ENCODE measurements at places on chromosomes 13 and 19. TPM values are rescaled to one million over a fixed set of nuclear protein-coding genes. Genes with fewer than 3 reads are reported as not detected.

- no peaks in the 10 kb centered on the region for H3K36me3 ChIP-seq
- H3K4me3 ChIP-seq, result no peak overlapping the region
- no peak for DNase-seq
- no peaks in the 10 kb centered on the region for H3K27me3 ChIP-seq
- H3K4me1 ChIP-seq, result no peaks in the 10 kb centered on the region
These were observed 63.5 kb downstream of the TUBA3C start for GRCh38 chr13:19117913-19118739.

- no peaks in the 10 kb centered on the region for H3K27me3 ChIP-seq
- DNase-seq, result no peak
- no peaks in the 10 kb centered on the region for H3K36me3 ChIP-seq
- H3K4me3 ChIP-seq, result no peak overlapping the region
- peaks cover 8% of the 10 kb centered on the region for H3K4me1 ChIP-seq
These were observed 86.5 kb downstream of the KCTD12 start for GRCh38 chr13:76799696-76800095.

GRCh38 chr19:46786236-46787039 is 2.0 kb downstream of the SLC1A5 start:
- peaks cover 14% of the 10 kb centered on the region for H3K4me1 ChIP-seq
- peak; percentile 40 for DNase-seq
- peak overlapping the region; percentile 67 for H3K27ac ChIP-seq
- H3K36me3 ChIP-seq, result no peaks in the 10 kb centered on the region
- peaks cover 23% of the 10 kb centered on the region for H3K27me3 ChIP-seq
- peak overlapping the region; percentile 64 for H3K4me3 ChIP-seq

GRCh38 chr19:34321735-34322134 is 43.3 kb upstream of the GPI start:
- no peak overlapping the region for H3K27ac ChIP-seq
- H3K4me1 ChIP-seq, result peaks cover 37% of the 10 kb centered on the region
- H3K27me3 ChIP-seq, result no peaks in the 10 kb centered on the region
- H3K4me3 ChIP-seq, result no peak overlapping the region
- peaks cover 38% of the 10 kb centered on the region for H3K36me3 ChIP-seq

DNA sequence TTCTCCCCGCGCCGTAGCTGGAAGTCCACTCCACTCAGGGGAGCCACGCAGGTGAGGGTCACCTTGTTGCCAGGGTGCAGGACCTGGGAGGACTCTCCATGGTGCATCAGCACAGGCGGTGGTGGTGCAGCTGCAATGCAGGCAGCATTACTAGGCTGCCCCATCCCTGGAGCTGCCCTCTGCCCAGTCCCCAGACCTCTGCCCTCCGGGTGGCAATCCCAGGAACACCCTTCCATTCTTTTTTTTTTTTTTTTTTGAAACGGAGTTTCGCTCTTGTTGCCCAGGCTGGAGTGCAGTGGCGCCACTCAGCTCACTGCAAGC is 1.8 kb downstream of the A1BG start:
- no peaks in the 10 kb centered on the region for H3K36me3 ChIP-seq
- no peak for DNase-seq
- H3K27me3 ChIP-seq, result peaks cover 39% of the 10 kb centered on the region
- no peaks in the 10 kb centered on the region for H3K4me1 ChIP-seq
- no peak overlapping the region for H3K4me3 ChIP-seq

GRCh38 chr13:114161644-114162532 is 17.2 kb upstream of the CFAP97D2 start:
- peaks cover 5% of the 10 kb centered on the region for H3K27me3 ChIP-seq
- H3K36me3 ChIP-seq, result no peaks in the 10 kb centered on the region
- H3K27ac ChIP-seq, result no peak overlapping the region
- no peak overlapping the region for H3K4me3 ChIP-seq
- DNase-seq, result peak; percentile 30
- H3K4me1 ChIP-seq, result peaks cover 8% of the 10 kb centered on the region

DNA sequence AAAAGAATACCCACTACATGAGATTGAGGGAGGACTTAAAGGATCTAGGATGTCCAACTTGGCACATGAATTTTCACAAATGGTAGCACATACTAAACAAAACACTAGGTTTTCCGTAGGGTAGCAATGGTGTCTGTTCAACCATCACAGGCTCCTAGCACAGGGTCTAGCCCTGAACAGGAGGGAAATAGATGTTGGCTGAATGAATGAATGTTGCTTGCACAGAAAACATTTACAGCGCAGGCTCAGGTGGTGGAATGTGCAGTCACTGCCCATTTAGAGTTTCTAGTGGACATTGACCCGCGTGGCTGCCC is 1.9 kb upstream of the MYCBP2 start:
- no peaks in the 10 kb centered on the region for H3K27me3 ChIP-seq
- H3K27ac ChIP-seq, result peak overlapping the region; percentile 95
- H3K36me3 ChIP-seq, result no peaks in the 10 kb centered on the region
- peaks cover 35% of the 10 kb centered on the region for H3K4me1 ChIP-seq
- H3K4me3 ChIP-seq, result peak overlapping the region; percentile 100
- no peak for DNase-seq

- H3K27me3 ChIP-seq, result no peaks in the 10 kb centered on the region
- no peaks in the 10 kb centered on the region for H3K36me3 ChIP-seq
- H3K4me3 ChIP-seq, result no peak overlapping the region
- H3K4me1 ChIP-seq, result no peaks in the 10 kb centered on the region
- H3K27ac ChIP-seq, result no peak overlapping the region
These were observed 4.0 kb downstream of the POSTN start for GRCh38 chr13:37594550-37594949.

DNA sequence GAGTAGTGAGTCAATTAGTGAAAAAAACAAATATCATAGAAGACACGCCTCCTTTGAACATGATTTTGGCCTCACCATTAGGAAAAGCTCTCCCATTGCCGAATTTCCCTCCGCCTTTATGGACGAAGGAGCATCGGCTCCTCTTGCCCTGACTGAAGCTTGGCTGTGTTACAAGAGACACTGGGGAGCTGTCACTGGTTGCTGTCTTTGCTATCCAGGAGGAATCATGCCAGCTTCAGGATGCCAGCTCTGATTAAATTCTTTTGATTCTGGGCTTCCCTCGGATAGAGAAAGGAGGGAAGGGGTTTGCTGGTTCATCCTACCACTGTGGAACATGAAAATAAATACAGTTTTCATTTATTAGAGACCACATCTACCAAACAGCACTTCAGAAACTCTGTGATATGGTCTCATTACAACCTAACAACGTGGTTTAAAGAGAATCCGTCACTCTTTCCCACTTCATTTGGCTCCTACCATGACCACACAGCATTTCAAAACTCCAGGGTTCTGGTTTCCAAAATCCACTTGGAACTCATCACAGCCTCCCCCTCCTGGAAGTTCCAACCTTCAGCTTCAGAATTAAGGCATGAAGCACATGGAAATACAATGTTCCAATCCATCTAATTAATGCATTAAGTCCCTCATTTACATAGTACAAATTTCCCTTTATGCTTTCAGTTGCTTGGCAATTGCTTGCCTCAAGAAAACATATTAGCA is 446.0 kb downstream of the EFNB2 start:
- H3K4me1 ChIP-seq, result no peaks in the 10 kb centered on the region
- no peak overlapping the region for H3K4me3 ChIP-seq
- no peak overlapping the region for H3K27ac ChIP-seq

- no peak overlapping the region for H3K27ac ChIP-seq
- H3K4me3 ChIP-seq, result no peak overlapping the region
- no peaks in the 10 kb centered on the region for H3K4me1 ChIP-seq
- DNase-seq, result no peak
- no peaks in the 10 kb centered on the region for H3K27me3 ChIP-seq
These were observed 3.7 kb upstream of the CSNK1A1L start for GRCh38 chr13:37109051-37109678.

DNA sequence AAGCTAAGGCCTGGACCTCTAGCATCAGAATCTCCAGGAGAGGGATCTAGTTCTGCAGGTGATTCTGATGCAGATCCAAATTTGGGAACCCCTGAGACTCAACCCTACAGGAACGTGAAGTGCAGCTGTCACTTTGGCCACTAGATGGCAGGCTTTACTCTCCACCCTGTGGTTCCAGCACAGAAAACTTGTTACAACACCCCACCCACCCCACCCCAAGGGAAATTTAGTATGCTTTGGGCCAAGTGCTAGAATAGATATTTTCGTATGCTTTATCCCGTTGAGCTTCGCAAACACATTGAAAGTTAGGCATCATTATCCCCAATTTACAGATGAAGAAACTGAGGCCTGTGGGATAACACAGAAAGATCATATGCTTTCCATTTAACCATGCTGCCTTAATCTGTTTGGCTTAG is 232.0 kb downstream of the B3GLCT start:
- H3K27ac ChIP-seq, result no peak overlapping the region
- DNase-seq, result no peak
- H3K4me1 ChIP-seq, result no peaks in the 10 kb centered on the region
- no peak overlapping the region for H3K4me3 ChIP-seq
- no peaks in the 10 kb centered on the region for H3K27me3 ChIP-seq
- no peaks in the 10 kb centered on the region for H3K36me3 ChIP-seq

GRCh38 chr19:51131780-51132680 is 7.3 kb downstream of the SIGLEC9 start:
- no peaks in the 10 kb centered on the region for H3K4me1 ChIP-seq
- H3K27me3 ChIP-seq, result no peaks in the 10 kb centered on the region
- no peaks in the 10 kb centered on the region for H3K36me3 ChIP-seq
- H3K4me3 ChIP-seq, result peak overlapping the region; percentile 25
- no peak overlapping the region for H3K27ac ChIP-seq
- DNase-seq, result peak; percentile 29

The ADAMTS10 gene
- 2.2 TPM for total RNA-seq

The CNMD gene
- total RNA-seq, result not detected

The SULT2A1 gene
- 1.4 TPM for total RNA-seq

Measured in gastrocnemius medialis (tissue), 4 donors.